ENCODE measurements at places on chromosomes 4 and X.

DNA sequence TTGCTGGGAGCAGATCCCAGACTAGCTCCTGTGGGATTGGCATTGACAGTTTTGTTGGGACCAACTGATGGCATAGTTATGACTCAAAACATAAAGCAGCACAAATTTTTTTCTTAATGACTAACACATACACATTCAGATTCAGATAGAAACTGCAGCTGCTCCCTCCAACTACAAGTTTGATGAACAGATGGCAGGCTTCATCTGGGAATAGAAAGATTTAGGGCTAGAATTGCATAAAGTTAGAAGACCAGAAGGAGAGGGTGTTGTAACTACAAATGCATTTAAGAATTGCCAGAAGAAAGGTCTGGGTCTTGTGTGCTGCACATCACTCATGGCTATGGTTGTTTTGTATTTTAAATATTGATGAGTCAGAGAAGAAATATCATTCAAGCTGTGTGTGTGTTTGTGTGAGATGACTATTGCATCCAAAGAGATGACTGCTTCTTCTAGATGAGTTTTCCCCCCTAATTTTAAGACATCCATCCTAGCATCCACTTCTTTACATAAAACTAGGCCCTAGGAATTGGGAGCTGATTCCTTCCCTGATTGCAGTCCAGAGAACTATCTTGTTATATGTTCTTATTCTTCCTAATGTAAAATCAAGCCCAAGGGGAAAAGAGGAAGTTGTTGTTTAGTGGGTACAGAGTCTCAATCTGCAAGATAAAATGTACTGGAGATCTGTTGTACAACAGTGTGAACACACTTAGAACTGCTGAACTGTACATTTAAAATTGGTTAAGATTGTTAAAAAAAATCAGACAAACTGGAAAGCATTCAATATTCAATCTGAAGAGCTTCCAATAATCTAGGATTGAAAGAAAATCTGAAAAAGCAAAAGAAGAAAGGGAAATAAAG lies 175.1 kb downstream of the PARM1 start:
- DNase-seq = no peak

DNA sequence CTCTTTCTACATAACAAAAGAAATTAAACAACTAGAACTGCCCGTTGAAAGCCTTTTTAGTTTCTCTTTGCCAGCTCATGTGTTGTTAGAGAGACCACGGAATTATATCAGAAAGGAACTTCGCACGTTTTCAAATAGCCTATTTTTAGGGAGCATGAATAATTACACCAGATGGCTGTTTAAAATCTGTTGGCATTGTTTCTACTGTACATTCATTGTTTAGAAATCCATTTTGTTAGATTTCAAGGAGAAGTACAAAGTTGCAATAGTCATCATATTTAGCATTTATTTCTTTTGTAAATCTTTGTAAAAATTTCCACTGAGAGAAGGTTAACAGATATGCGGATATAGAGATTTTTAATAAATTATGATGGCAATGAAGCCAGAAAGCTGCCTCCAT lies 403.0 kb upstream of the HS3ST1 start:
- no peak for DNase-seq

DNA sequence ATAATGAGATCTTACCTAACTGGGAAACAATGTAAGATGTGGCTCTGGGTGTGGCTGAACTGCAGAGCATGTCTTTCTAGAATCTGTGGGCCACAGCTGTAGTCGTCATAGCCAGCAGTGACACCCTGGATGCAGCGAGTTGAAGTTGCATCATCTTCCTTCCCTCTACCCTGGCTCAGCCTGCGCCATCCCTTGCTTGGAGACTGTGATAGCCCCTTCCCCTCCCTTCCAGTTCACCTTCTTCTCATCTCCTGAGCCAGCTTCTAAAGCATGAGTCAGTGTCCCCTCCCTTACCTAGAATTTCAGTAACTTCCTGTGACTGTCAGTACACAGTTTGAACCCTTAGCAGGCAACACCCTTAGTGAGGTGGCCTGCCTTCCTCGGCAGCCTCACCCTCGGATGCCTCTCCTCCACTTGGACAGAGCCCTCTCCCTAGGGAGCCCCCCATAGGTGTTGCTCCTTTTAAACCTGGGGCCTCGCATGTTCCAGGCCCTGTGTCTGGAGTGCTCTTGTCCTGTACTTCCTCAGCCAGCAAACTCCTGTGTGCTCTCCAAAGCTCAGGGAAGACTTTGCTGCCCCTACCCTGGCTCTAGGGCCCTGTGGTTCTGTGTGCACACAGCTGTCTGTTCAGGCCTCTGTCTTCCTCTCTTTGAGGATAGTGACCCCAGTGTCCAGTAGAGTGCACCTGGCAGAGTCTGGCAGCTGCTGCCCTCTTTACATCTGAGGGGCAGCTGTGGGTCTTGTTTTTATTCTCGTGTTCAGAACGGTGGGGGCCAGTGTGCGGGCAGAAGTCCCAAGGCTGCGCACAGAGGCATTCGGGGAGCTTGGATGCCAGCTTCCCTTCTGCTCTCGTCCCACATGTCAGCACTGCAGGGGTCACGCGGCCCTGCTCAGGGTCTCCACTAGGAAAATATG lies 43.7 kb upstream of the TADA2B start:
- DNase-seq = no peak

GRCh38 chrX:97363843-97364242 lies 480.1 kb downstream of the RPA4 start:
- no peak for DNase-seq

DNA sequence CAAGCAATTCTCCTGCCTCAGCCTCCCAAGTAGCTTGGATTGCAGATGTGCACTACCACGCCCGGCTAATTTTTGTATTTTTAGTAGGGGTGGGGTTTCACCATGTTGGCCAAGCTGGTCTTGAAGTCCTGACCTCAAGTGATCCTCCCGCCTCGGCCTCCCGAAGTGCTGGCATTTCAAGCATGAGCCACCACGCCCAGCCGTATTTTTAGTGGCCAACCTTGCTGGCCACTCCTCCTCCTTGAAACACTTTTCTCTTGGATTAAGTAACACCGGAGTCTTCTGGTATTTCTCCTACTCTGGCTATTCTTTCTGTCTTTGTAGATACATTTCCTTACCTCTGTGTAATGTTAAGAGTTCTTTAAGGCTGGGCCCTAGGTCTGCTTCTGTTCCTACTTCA lies 11.1 kb upstream of the RPL39 start:
- no peak for DNase-seq

- no peak for DNase-seq
Measured at GRCh38 chr4:121390335-121390734, 9.5 kb upstream of the QRFPR start.

GRCh38 chr4:41656572-41657520 lies 91.7 kb downstream of the PHOX2B start:
- DNase-seq = no peak

GRCh38 chr4:33386764-33387163 lies 2666.6 kb downstream of the PCDH7 start:
- DNase-seq = no peak

DNA sequence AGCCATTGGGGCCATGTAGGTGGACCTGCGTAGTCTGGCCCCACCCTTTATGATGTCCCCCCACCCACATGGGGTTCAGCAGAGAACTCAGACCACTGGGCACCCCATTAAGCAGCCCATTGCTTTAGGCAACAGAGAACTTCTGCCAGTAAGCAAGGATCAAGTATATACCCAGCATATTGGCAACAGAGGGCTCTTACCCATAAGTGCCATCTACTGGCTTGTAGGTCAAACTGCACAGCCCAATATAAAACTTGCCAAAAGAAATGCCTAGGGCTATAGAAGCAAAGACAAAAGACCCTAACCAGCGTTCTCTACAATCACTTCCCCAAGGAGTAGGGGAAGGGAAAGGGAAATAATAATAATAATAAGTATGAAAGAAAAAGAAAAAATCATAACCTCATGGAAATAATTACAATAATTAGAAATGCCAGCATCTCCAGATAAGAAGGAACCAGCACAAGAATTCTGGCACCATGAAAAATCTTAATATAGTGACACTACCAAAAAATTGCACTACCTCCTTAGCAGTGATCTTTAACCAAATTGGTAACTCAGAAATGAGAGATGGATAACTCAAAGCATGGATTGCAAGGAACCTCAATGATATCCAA lies 1090.7 kb downstream of the FAT4 start:
- DNase-seq = no peak

DNA sequence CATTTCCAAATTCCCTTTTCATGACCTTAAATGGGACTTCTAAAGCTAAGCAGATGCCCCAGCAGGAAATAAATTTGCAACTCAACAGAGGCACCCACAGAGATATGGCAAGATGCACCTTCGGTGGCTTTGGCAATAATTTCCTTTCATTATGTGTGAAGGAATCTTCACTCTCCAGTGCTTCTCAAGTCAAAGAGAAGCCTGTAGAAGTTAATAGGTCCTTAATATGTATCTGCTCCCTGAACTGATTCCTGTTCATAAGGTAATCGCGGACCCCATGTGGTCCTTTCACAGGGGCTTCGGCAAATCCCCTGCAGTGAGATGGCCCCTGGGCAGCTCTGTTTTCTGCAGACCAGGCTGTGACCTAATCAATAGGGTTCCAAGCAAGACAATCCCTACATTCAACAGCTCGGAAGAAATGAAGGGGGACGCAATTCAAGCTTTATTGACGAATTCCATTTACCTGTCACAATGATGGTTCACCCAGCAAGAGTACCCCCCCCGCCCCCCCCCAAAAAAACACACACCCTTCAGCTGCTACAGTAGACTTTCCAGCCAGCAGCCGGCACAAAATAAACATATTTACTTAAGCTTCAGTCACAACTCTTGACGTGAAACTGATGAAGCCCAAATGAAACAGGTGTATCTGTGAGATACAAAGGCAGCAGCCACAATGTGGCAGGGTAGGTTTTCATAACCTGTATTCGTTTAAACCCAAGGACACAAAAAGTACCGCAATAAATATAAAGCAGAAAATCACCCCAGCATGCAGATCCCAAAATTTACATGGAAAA lies 35.3 kb downstream of the FAT1 start:
- no peak for DNase-seq

GRCh38 chr4:140448830-140449229 lies 21.4 kb upstream of the CLGN start:
- DNase-seq = no peak

- DNase-seq = no peak
Measured at GRCh38 chr4:100690812-100691211, 173.0 kb upstream of the EMCN start.

DNA sequence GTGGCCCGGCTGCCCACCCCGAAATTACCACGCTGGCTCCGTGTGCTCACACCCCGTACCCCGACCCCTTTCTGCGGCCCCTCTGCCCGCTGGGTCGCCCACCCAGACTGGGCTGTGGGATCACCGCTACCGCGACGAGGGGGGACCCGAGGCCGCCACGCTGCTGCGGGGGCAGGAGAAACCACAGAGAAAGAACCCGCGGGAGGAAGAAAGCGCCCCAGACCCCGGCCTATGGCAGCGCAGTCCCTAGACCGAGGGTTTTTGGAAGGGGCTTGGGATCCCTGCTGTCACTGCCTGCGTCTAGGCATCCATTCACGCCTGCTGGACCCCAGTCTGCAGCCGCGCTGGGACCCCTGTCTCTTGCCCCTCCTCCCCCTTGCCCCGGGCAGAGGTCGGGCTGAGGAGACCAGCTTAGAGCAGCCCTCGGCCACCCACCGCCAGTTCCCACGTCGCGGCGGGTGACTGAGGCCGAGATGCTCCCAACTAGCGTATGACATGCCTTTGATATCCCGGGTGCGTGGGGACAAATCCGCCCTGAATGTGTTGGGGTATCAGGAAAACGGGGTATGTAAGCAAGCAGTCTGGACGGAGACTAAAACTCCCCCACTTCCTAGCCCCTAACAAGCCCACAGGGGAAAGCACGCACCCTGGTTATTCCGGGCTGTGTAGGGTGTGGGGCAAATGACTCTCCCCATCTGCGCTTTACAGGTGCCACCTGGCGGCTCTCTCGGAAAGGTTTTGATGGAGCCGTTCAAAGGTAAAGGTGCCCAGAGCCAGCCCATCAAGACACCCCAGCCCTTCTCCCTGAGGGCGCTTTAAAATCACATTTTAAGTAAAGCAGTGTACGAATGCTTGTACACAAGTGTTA lies 862 bp upstream of the INPP4B start:
- no peak for DNase-seq

- DNase-seq = no peak
Measured at GRCh38 chrX:96770315-96770714, 85.7 kb downstream of the DIAPH2 start.

DNA sequence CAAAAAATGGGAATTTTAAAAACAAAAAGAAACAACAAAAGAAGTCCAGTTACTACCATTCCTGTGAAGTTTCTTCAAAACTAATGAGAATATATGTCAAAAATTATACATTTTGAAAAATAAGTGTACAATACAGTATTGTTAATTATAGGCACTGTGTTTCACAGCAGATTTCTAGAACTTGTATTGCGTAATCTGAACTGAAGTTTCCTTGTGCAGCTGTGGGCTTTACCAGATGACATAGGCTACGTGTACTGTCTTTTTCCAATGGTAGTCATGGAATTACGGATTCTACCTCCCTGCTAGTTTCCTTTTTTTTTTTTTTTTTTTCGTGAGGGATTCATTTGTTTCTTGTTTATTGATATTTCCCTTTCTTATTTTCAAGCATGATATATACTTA lies 113.8 kb upstream of the GABRA2 start:
- DNase-seq = no peak

DNA sequence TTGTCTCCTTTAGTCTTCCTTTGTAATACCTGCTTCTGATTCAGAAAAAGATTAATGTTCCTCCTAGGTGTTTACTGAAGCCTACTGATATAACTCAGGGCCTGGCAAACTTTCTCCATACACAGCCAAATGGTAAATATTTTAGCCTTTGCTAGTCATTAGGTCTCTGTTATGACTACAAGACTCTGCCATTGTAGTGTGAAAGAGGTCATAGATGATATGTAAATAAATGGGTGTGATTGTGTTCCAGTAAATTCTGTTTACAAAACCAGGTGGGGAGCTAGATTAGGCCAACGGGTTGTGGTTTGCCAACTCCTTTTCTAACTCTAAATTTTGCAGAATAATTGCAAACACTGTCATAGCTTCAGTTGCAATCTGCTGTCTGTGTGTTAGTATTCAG lies 568.1 kb upstream of the GNPDA2 start:
- DNase-seq = no peak

DNA sequence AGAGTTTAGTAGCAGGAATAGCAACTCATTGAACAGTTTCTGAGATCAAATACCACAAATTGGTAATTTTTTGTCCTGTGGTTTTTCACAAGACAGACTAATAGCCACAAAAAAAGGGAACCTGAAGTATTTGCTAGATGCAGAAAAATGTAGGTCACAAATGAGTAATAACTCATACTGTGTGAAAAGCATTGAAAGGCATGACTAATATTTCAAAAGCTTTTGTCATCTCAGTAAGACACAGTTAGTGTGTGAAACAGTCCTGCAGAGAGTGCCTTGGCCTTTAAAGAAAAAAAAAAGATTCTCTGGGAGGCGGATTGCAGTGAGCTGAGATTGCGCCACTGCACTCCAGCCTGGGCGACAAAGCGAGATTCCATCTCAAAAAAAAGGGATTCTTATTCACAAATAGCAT lies 31.4 kb upstream of the SLC25A31 start:
- DNase-seq = peak; percentile 34

- DNase-seq = no peak
Measured at GRCh38 chr4:174427571-174428140, 94.6 kb downstream of the HPGD start.

GRCh38 chr4:73734530-73735001 lies 5.8 kb upstream of the CXCL8 start:
- DNase-seq = no peak

Data from brain pericyte (primary cell).